ENCODE measurements at places on chromosomes 2 and 18.
A peak's percentile ranks its signal among the peaks of the same experiment; 100 is the strongest.

GRCh38 chr2:25821225-25822056, 56.8 kb downstream of the ASXL2 start:
- no peak for DNase-seq

DNA sequence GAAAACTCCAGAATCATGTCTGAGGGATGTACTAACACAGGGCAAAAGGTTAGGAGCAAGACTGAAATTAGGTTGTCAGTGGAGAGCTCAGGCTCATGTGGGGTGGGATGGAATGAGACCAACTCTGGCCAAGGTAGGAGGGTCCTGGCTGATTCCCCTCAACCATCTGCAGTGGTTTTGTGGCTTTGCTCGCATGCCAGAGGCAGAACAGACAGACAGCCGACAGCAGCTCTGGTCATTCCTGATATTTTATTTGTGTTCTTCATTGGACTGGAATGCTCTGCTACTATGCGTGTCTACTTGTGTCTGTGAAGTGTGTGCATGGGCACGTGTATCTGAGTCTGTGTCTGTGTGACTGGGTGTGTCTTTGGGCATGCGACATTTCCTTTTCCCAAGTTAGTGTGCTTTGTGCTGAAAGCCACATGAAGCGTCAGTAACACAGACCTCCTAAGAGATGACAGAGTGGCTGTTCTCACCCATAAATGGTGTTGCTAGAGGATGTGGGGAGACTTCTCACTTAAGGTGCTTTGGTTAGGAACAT, 239.5 kb downstream of the CNTNAP5 start:
- DNase-seq, result peak; percentile 28

DNA sequence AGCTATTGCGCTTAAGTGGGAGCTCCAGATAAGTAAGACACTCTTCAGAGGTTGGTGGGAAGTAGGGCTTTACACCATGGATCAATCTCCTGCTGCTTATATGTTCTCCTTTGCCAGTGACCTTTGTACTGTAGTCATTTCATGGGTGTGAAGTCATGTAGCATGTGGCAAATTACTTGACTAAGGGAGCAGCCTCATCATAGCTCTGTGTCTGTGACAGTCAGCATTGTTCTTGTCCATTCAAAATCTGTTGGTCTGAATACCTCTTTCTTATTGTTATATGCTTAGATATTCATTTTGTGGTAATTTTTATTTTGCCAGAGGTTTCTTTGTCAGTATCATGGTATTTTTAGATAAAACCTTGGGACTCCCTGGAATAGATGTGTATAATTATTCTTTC, 18.2 kb downstream of the SLC4A1AP start:
- peak; percentile 36 for DNase-seq

- no peak for DNase-seq
These were observed 158.0 kb downstream of the AGPS start for GRCh38 chr2:177550264-177551200.

- no peak for DNase-seq
These were observed 733.8 kb upstream of the FANCL start for GRCh38 chr2:58974881-58975280.

- DNase-seq, result no peak
These were observed 2.1 kb downstream of the ARID5A start for GRCh38 chr2:96538487-96539214.

- DNase-seq, result peak; percentile 66
These were observed 90.9 kb upstream of the SETBP1 start for GRCh38 chr18:44589693-44590355.

DNA sequence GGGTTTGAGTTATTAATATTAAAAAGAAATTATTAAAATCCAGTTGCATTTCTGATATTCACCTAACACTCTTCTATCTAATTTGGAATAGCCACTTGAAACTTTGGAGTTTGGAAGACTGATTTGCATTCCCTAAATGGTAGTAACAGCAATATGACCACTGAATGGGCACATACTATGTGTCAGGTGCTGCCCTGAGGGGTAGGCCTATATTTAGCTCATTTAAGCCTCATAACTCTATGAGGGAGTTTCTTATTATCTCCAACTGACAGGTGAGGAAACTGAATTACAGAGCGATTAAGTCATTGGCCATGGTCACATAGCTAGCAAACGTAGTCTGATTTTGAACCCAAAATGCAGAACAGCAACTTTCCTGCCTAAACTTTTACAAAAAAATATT, 77.3 kb downstream of the VWA3B start:
- no peak for DNase-seq

GRCh38 chr2:196376984-196377877, 205.9 kb upstream of the STK17B start:
- peak; percentile 11 for DNase-seq

Data from AG08395 (cell line).